ENCODE measurements at places on chromosomes 3 and 15.

DNA sequence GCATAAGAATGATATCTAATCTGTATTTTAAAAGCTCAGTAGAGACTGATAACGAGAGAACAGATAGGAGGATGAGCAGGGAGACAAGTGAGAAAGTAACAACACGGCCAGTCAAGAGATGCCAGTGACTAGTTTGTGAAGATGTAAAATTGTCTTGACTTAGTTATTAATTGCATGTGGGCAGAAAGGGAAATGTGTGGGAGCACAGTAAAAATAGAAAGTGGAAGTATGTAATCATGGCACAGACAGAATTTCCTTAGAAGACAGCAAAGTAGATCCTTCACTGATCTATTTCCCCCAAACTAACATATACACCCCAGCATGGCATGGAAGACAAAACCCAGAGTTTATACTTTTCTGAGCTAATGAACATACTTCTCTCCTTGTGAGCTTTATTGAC is 344.5 kb downstream of the FGF12 start:
- H3K27ac ChIP-seq = no peak overlapping the region
- no peaks in the 10 kb centered on the region for H3K4me1 ChIP-seq
- no peak overlapping the region for H3K4me3 ChIP-seq
- no peaks in the 10 kb centered on the region for H3K27me3 ChIP-seq
- no peaks in the 10 kb centered on the region for H3K36me3 ChIP-seq
- DNase-seq = no peak

- no peaks in the 10 kb centered on the region for H3K36me3 ChIP-seq
- DNase-seq = peak; percentile 79
- no peak overlapping the region for H3K27ac ChIP-seq
- no peaks in the 10 kb centered on the region for H3K27me3 ChIP-seq
- no peak overlapping the region for H3K4me3 ChIP-seq
Measured at GRCh38 chr3:3699816-3700633, 99.2 kb upstream of the LRRN1 start.

- DNase-seq = peak; percentile 4
- no peak overlapping the region for H3K4me3 ChIP-seq
- H3K27me3 ChIP-seq = no peaks in the 10 kb centered on the region
- H3K27ac ChIP-seq = peak overlapping the region; percentile 97
Measured at GRCh38 chr15:90074023-90074422, 28.2 kb downstream of the IDH2 start.

DNA sequence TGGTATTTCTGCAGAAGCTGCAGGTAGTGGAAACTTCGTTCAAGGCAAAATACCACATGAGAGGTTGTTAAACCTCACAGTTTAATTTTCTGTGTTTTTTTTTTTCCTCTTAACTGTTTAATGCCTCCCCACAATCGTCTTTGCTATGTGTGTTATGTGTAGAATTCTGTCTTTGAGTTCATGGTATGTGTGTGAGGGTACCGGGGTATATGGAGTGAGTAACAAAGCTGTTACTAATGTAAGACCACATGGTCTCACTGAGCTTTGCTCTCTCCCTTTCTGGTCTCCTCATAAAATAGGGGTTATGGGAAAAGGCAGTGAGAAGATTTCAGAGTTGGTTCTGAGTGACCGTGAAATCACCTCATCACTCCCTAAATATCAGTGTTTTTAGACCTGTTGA is 143.6 kb downstream of the USP13 start:
- H3K4me1 ChIP-seq = no peaks in the 10 kb centered on the region
- H3K27me3 ChIP-seq = no peaks in the 10 kb centered on the region
- H3K27ac ChIP-seq = no peak overlapping the region
- no peak overlapping the region for H3K4me3 ChIP-seq

DNA sequence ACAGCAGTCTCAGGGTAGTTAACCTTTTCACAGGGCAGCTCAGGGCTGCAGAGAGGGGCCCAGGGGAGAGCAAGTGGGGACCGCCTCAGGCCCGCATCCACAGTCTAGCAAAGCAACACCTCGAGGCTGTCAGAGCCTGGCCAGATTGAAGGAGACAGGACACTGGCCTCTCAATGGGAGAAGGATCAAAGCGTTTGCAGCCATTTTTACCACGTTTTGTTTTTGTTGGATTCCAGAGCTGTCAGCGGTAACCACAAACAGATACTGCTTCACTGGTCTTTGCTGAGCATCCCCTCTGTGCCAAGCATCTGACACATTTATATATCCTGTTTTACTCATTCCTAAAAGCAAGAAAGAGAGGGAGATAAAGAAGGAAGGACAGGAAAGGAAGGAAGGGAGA is 153.8 kb downstream of the SHQ1 start:
- no peaks in the 10 kb centered on the region for H3K27me3 ChIP-seq
- H3K36me3 ChIP-seq = no peaks in the 10 kb centered on the region
- H3K4me3 ChIP-seq = no peak overlapping the region

DNA sequence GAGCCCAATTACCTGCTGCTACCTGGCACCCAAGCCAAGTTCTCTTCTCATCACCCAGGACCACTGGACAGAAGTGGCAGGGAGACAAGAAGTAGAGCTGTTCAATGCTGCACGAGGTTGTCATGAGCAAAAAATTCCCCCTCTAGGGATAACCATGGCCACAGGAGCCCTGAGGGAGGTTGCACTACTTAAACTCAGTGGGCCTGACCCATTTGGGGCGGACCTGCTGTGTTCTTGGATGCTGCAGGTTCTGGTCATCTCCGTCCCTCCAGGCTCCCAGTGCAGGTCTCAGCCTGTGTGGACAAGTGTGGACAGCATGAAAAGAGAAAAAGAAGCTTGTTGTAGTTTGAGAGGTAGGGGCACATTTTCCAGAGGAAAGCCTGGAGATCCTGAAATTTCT is 26.1 kb upstream of the MANF start:
- no peak for DNase-seq
- no peaks in the 10 kb centered on the region for H3K27me3 ChIP-seq
- H3K4me1 ChIP-seq = no peaks in the 10 kb centered on the region
- no peaks in the 10 kb centered on the region for H3K36me3 ChIP-seq
- no peak overlapping the region for H3K27ac ChIP-seq

GRCh38 chr3:172369590-172370259 is 78.5 kb downstream of the GHSR start:
- no peaks in the 10 kb centered on the region for H3K4me1 ChIP-seq
- H3K36me3 ChIP-seq = no peaks in the 10 kb centered on the region
- DNase-seq = no peak
- H3K4me3 ChIP-seq = no peak overlapping the region
- H3K27ac ChIP-seq = no peak overlapping the region

DNA sequence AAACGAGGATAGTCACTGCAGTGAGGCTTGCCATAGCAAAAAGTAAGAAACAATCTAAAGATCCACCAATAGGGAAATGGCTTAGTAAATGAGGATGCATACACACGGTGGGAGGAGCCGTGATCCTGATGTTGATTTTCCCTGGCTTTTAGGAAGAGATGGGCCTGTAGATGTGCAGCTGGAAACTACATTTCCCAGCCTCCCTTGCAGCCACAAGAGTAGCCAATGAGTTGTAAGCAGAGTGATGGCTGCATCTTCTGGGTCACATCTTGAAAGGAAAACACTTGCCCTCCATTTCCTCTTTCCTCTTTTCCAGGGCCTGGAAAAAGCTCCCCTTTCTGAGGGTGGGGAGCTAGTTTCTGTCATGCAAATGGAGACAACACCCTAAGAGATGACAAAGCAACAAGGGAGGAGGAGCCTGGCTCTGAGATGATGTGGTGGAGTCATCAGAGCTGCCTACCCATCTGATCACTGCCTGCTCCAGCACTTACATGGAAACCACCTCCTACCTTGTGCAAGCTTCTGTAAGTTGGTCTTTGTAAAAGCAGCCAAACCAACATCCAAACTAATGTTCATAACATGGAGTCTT is 139.1 kb downstream of the TLE3 start:
- DNase-seq = no peak
- no peaks in the 10 kb centered on the region for H3K4me1 ChIP-seq
- H3K4me3 ChIP-seq = no peak overlapping the region
- no peaks in the 10 kb centered on the region for H3K27me3 ChIP-seq
- no peak overlapping the region for H3K27ac ChIP-seq

DNA sequence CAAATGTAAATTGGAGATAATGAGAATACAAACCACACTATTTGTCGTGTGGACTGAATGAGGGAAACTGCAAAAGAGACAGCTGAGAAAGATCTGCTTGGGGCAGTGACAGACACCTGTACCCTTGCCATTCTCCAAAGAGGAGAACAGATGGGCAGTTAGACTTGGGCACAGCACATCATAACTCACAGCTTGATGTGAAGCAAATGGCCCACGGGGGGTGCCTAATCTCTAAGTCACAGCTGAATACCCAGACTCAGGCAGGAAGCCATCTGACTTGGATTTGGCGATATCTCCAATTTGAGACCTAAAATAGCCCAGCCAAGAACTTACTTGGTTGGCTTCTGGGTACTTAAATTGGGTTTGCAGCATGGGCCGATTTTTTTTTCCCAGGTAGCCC is 10.0 kb upstream of the SLC6A11 start:
- H3K4me3 ChIP-seq = no peak overlapping the region
- no peaks in the 10 kb centered on the region for H3K4me1 ChIP-seq
- no peaks in the 10 kb centered on the region for H3K27me3 ChIP-seq
- H3K36me3 ChIP-seq = no peaks in the 10 kb centered on the region
- no peak for DNase-seq

- no peak for DNase-seq
- H3K27ac ChIP-seq = no peak overlapping the region
- H3K4me1 ChIP-seq = no peaks in the 10 kb centered on the region
- no peak overlapping the region for H3K4me3 ChIP-seq
Measured at GRCh38 chr3:188934989-188935388, 236.8 kb upstream of the TPRG1 start.

- H3K4me1 ChIP-seq = no peaks in the 10 kb centered on the region
- no peak for DNase-seq
- H3K36me3 ChIP-seq = no peaks in the 10 kb centered on the region
- no peak overlapping the region for H3K4me3 ChIP-seq
- no peaks in the 10 kb centered on the region for H3K27me3 ChIP-seq
- no peak overlapping the region for H3K27ac ChIP-seq
Measured at GRCh38 chr15:71647487-71647808, 162.9 kb upstream of the NR2E3 start.

Data from MM.1S (cell line).